Upper lobe of left lung (tissue), 6 donors: ENCODE measurements at places on chromosomes 1 and 21. TPM values are rescaled to one million over a fixed set of nuclear protein-coding genes. Genes with fewer than 3 reads are reported as not detected.

DNA sequence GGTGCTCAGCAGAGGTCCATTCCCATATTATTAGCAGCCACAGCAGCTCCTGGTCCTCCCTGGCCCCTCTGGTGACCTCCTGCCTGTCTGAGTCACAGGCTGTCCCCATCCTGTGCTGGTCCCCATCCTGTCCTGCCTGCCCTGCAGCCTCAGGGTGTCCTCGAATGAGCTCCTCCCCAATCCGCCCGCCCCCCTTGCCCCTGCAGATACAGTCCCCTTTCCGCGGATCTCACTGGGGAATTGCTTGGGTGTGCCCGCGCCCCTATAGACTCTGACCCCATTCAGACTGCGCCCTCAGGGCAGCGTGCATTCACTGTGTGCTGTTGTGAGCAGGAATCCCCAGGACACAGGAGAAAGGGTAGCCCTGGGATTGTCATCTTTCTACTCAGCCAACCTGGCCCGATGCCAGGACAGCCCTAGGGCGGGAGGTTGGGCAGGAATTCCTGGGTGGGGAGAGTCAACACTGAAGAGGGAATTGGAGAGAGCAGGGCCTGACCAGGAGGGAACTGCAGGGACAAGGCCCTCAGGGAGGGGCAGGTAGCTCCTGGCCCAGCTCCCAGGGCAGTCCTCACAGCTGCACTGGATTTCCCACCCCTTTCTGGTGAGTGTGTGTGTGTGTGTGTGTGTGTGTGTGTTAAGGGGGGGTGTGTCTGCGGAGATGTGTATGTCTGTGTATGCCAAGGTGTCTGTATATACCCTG lies 1.1 kb upstream of the GUCA2A start:
- H3K4me1 ChIP-seq = peaks cover 18% of the 10 kb centered on the region
- no peaks in the 10 kb centered on the region for H3K36me3 ChIP-seq
- DNase-seq = peak; percentile 91
- no peak overlapping the region for H3K4me3 ChIP-seq

- H3K4me3 ChIP-seq = no peak overlapping the region
- H3K27me3 ChIP-seq = peaks cover 4% of the 10 kb centered on the region
- H3K4me1 ChIP-seq = peaks cover 3% of the 10 kb centered on the region
- DNase-seq = no peak
- no peaks in the 10 kb centered on the region for H3K36me3 ChIP-seq
- no peak overlapping the region for H3K27ac ChIP-seq
Observed at GRCh38 chr1:71041806-71042205, 5.8 kb downstream of the PTGER3 start.

DNA sequence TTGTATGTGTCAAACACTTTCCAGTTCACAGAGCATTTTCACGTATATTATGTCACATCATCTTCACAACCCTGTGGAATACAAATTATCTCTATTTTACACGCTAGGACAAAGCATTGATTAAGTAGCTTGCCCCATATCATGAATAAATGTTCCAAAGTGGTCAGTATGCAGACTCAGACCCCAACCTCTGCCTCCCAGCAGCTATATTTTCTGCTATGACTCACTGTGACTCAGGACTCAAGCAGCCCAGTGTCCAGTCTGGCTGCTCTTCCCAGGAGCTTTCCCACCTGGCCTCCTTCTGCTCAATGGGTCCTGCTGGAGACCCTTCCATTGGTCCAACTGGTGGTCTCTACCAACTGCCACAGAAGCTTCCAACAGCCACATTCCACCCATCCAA lies 56.0 kb upstream of the RAP1A start:
- H3K27ac ChIP-seq = no peak overlapping the region
- H3K36me3 ChIP-seq = no peaks in the 10 kb centered on the region
- no peak for DNase-seq

GRCh38 chr1:63924600-63924999 lies 150.8 kb downstream of the ROR1 start:
- DNase-seq = no peak
- H3K36me3 ChIP-seq = no peaks in the 10 kb centered on the region
- H3K4me3 ChIP-seq = no peak overlapping the region

- H3K36me3 ChIP-seq = no peaks in the 10 kb centered on the region
- no peak overlapping the region for H3K27ac ChIP-seq
- no peak overlapping the region for H3K4me3 ChIP-seq
- no peak for DNase-seq
Observed at GRCh38 chr1:24389231-24389678, 24.3 kb downstream of the STPG1 start.

- no peak overlapping the region for H3K4me3 ChIP-seq
- H3K36me3 ChIP-seq = no peaks in the 10 kb centered on the region
- no peaks in the 10 kb centered on the region for H3K4me1 ChIP-seq
- DNase-seq = no peak
Observed at GRCh38 chr21:22791376-22791775, 1793.2 kb downstream of the NCAM2 start.

GRCh38 chr21:45615145-45615711 lies 28.3 kb upstream of the PCBP3 start:
- H3K27me3 ChIP-seq = no peaks in the 10 kb centered on the region
- no peak overlapping the region for H3K4me3 ChIP-seq
- H3K36me3 ChIP-seq = no peaks in the 10 kb centered on the region
- no peak for DNase-seq
- H3K4me1 ChIP-seq = no peaks in the 10 kb centered on the region

- H3K27ac ChIP-seq = no peak overlapping the region
- no peak overlapping the region for H3K4me3 ChIP-seq
- no peak for DNase-seq
- H3K4me1 ChIP-seq = peaks cover 17% of the 10 kb centered on the region
- no peaks in the 10 kb centered on the region for H3K36me3 ChIP-seq
Observed at GRCh38 chr1:52554756-52555155, 1.9 kb upstream of the TUT4 start.

- H3K36me3 ChIP-seq = no peaks in the 10 kb centered on the region
- no peak overlapping the region for H3K4me3 ChIP-seq
- H3K27ac ChIP-seq = no peak overlapping the region
- DNase-seq = no peak
Observed at GRCh38 chr21:34635307-34635706, 20.4 kb upstream of the RCAN1 start.

GRCh38 chr1:245332513-245332912 lies 177.7 kb downstream of the KIF26B start:
- DNase-seq = no peak
- H3K4me3 ChIP-seq = no peak overlapping the region
- no peaks in the 10 kb centered on the region for H3K4me1 ChIP-seq
- no peaks in the 10 kb centered on the region for H3K27me3 ChIP-seq
- H3K36me3 ChIP-seq = no peaks in the 10 kb centered on the region
- H3K27ac ChIP-seq = no peak overlapping the region

GRCh38 chr1:224852901-224853568 lies 76.4 kb upstream of the DNAH14 start:
- no peaks in the 10 kb centered on the region for H3K4me1 ChIP-seq
- H3K27ac ChIP-seq = no peak overlapping the region
- H3K36me3 ChIP-seq = no peaks in the 10 kb centered on the region

The DSCAM gene
- total RNA-seq = 0.03 TPM

The HEYL gene
- 3.8 TPM for total RNA-seq
